NCI-H345 (cell line): ENCODE measurements at places on chromosomes 16 and 17.
A peak's percentile ranks its signal among the peaks of the same experiment; 100 is the strongest.

GRCh38 chr17:43211123-43211479 is 574 bp upstream of the TMEM106A start:
- DNase-seq, result no peak

DNA sequence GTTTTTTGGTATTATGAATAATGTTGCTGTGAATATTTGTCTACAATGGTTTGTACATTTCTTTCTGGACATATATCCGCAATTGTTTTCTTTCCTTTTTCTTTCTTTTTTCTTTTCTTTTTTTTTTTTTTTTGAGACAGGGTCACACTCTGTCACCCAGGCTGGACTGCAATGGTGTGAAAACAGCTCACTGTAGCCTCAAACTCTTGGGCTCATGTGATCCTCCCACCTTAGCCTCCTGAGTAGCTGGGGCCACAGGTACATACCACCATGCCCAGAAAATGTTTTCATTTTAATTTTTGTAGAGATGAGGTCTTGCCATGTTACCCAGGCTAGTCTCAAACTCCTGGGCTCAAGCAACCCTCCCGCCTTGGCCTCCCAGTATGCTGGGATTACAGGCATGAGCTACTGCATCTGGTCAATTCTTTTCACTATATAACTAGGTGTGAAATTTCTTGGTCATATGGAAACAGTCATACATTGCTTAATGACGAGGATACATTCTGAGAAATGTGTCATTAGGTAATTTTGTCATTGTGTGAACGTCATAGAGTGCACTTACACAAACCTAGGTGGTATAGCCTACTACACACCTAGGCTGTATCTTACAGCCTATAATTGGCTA is 15.2 kb downstream of the IL21R start:
- DNase-seq, result no peak

GRCh38 chr16:15055141-15056053 is 477 bp downstream of the NTAN1 start:
- DNase-seq, result peak; percentile 63

- no peak for DNase-seq
Measured at GRCh38 chr16:15980329-15980728, 30.9 kb downstream of the ABCC1 start.

- DNase-seq, result no peak
Measured at GRCh38 chr16:68009157-68009735, 6.5 kb downstream of the DPEP2NB start.

DNA sequence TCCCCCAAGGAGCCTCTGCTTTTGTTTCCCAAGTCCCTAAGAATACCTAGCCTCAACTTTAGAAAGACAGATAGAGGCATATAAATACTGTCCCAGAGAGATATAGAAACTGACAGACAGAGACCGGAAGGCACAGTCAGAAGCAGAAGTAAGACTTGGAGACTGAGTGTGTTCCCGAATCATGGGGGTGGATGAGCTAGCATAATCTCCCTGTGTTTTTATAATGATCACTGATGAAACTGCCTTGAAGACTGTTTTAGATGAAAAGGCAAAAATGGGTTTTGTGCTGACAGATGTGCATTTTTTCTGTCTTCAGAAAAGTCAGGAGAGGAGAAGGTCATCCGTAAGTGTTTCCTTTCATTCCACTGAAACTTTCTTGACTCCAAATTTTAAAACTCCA is 8.3 kb upstream of the PSMD3 start:
- DNase-seq, result no peak

- no peak for DNase-seq
Measured at GRCh38 chr16:67460168-67460567, 20.8 kb downstream of the ATP6V0D1 start.

DNA sequence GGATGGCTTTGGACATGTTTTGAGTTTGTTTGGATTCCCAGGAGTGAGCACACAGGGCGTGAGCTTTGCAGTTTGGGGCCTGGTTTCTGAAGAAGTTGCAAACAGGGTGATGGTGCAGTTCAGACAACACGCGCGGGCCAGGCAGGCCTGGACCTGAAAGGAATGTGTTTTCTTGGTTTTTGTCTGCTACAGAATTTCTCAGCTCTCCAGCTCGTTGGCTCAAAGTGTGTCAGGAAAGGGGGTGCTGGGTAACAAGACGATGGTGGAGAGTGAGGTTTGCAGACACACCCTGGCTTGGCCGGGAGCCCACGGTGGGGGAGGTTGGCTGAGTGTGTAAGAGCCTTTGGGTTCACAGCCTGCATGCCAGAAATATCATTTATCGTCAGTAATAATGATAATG is 82.3 kb downstream of the CMIP start:
- DNase-seq, result no peak

GRCh38 chr17:40432864-40433528 is 10.3 kb upstream of the IGFBP4 start:
- no peak for DNase-seq
